ENCODE measurements at places on chromosomes 12 and 14.

DNA sequence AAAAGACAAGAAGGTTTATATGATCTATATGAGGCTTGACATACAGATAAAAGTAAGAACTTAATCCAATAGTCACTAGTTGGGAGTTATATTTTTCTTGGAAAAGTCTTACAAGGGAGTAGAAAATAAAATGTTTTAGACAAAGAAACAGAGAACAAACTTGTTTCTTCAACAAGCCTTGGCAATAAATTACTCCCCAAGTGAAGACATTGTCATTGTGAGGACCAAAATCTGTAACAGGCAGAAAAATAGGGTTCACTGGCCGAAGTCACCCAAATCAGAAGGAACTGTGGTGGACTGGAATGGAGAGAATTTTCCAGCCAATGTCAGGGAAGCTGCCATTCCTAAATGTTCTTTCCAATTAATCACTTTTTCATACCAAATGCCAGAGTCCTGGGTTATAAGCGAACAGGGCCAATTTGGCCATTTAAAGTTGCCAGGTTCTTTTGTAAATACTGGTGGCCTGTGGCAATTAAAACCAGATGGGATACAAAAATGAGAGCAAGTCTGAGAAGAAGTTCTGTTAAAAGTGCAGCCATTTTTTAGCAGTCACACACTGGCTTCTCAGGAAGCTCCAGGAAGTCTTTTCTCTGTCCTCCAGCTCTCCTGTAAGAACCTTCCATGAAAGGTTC is 117.3 kb upstream of the OVCH1 start:
- no peak for DNase-seq

DNA sequence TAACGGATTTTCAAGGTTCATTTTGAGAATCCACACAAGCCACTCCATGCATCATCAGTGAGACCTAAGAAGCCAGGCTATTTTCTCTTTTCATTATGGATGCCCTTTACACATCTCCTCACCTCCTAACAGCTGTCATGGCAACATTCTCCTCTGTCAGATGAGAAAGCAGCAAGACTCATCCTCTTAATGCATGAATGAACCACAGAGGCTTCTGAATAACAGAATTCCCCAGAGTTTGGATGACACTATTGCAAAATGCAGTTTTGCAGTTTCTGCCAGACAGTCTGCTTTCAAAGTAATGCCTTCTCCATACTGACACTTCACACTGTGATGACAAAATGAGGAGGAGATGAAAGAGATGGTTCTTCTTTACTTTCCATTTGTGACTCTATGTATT is 286.7 kb upstream of the GRIP1 start:
- no peak for DNase-seq

- DNase-seq: peak; percentile 23
These were observed 113.8 kb upstream of the G2E3 start for GRCh38 chr14:30445011-30445793.

DNA sequence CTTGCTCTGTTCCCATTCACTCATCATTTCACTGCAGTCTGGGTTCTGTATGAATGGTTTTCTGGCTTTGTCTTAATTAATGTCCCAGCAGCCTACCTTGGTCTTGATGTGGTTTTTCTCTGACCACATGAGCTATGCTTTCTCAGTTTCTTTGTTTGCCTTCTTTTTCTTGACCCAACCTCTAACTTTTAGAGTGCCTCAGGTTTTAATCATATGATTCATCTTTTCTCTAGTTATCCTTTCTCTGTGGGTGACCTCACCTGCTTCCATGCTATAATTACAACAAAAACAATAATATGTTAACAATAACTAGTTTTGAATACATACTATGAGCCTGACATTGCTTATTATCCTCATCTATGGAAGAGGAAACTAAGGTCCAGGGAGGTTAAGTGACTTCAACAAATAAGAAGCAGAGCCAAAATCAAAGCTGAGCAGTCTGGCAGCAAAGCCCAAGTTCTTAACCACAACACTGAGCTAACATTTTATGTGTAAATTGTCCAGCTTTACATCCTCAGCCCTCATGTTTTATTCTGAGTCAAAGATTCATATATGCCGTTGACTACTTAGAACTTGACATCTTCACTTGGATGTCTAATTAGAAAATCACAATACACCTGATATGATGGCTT is 4.7 kb upstream of the EPYC start:
- DNase-seq: no peak

DNA sequence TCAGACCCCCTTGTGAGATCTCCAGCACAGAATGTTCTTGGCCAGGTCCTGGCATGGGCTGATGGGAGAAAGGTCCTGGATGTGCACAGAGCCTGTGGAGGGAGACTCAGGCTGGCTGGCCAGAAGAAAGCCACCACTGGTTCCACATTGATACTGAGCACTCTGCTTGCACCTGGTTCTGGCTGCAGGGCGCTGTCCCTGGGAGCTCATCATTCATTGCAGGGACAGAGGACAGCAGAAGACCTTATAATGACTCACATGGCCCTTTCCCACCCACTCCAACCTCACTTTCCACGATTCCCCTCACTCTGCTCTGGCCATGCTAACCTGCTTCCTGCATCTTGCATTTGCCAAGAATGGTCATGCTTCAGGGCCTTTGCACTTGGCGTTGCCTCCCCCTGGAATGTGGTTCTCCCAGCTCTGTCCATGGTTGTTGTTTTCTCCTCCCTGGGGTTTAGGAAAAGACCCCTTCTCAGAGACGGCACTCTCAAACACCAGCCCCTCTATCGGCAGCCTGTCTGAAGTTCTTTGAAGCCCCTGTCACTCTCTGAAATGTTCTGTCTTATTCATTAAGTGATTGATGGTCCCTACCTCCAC is 10.3 kb downstream of the KRT7 start:
- DNase-seq: peak; percentile 29

- no peak for DNase-seq
These were observed 25.4 kb downstream of the BCL11B start for GRCh38 chr14:99246536-99247097.

DNA sequence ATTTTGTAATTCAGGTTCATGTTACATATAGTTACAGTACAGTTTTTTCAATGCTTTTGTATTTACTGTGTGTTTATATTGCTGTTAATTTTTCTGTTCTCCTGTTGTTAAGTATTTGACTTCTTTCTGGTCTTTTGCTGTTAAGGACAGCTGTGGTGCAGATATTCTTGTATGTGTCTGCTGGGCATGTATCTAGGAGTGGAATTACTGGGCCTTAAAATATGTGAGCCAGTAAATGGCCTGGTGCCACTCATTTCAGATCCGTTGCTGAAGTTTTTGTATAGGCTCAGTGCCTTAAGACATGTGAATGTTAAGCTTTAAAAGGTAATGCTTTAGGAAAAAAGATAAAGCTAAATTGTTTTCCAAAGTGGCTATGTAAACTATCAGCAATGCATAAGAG is 87.3 kb downstream of the TTLL5 start:
- DNase-seq: no peak

DNA sequence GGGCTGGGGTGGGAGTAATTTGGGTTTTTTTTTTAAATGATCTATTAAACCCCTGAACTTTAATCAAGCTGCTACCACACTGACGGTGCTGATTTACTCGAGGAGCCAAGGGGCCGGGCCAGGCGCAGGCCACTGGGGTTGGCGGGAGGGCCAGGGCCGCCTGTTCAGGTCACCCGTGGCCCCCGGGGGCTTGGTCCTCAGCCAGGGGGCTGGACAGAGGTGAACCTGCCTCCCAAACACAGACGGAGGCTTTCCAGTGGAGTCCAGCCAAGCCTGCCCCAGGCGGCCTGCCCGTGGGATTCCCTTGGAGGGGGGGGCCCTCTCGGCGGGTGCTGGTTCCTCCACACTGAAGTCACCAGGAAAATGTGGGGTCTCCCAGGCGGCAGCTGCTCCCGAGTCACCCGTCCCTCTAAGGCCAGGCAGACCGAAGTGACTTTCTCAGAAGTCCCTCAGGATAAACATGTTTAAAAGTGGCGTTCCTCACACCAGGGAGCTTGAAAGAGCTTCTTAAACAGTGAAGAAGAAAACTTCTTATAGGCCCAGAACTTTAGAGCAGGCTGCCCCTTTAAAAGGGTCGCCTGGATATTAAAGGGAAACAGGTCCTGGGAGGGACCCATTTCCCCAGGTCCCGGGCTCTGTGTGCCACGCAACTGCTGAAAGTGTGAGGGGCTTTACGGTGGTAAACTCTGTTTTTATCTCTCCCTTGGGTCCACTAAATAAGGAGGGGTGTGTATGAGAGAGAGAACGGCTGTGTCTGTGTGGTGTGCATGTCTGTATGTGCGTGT is 167.2 kb upstream of the GSC start:
- DNase-seq: no peak

DNA sequence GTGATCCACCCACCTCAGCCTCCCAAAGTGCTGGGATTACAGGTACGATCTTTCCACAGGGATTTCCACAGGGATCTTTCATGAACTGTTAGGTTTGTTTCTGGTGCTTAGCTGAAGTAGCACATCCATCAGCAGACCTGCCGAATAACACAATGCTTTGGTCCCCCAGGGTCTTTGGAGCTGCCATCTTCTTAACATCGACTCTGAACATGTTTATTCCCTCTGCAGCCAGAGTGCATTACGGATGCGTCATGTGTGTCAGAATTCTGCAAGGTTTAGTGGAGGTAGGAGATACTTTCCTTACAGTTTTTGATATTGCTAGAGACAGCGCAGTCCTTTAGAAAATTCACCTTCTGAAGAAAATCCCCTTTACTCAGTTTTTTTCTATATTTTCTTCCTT is 36.3 kb downstream of the SLC17A8 start:
- DNase-seq: no peak

GRCh38 chr12:108567406-108568337 is 5.3 kb downstream of the ISCU start:
- no peak for DNase-seq

DNA sequence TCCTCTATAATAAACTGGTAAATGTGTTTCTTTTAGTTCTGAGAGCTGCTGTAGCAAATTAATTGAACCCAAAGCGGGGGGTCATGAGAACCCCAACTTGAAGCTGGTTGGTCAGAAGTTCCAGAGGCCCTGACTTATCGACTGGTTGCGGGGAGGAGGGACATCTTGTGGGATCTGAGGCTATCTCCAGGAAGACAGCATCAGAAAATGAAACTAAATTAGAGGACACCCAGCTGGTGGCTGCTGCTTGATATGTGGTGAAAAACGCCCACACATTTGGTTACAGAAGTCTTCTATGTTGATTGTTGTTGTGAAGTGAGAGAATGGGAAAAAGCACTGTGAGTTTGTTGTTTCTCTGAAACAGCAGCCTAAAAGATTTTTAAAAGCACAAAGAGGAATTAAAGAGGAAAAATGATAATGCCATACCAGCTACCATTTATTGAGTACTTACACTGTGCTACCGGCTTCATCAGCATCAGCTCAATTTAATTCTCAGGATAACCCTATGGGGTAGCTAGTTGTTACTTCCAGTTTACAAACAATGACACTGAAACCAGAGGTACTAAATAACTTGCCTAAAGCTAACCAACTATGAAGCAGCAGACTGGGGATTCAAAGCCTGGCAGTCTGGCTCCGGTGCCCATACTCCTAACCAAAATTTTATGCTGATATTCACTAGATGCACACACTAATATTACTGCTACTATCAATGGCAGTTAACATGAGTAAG is 24.3 kb downstream of the DDX24 start:
- no peak for DNase-seq

DNA sequence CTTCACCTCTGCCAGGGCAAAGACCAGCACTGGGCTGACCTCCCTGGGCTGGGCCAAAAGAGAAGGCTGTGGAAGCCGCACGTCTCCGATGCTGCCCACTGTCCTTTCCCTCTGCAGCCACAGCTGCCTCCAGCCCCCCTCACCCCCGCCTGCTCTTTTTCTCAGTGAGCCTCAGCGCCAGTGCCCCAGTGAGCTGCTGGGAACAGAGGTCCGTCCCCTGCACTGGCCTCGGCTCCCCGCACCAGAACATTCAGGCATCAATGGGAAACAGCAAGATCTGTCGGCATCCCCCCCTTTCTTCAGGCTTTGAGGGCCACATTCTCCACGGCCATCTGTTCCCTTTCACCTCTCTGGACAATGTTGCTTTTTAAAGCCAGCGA is 398.1 kb downstream of the ZFP36L1 start:
- DNase-seq: no peak

GRCh38 chr12:46470036-46470627 is 97.6 kb upstream of the SLC38A2 start:
- no peak for DNase-seq

GRCh38 chr14:88104710-88105109 is 99.8 kb downstream of the GPR65 start:
- no peak for DNase-seq

DNA sequence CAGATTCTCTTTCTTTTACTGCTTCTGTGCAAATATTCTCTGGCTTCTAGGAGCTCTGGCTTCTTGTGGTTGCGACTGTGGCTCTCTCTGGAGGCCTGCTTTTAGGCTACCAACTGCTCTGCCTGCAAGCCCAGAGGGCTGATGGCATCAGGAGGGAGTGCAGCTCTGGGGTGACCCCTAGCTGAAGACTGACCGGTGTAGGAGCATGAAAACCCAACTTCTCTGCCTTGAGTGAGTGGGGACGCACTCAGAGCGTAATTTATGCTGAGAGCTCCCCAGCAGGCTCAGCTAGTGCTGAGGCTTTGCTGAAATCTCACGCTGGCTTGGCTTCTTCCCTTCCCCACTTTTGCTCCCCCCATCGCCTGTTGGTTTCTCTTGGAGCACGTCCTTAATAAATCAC is 29.9 kb upstream of the RBM19 start:
- no peak for DNase-seq

GRCh38 chr12:94609917-94610443 is 40.4 kb downstream of the TMCC3 start:
- no peak for DNase-seq

- no peak for DNase-seq
These were observed 227.3 kb downstream of the DPF3 start for GRCh38 chr14:72666610-72667009.

GRCh38 chr14:75705014-75705413 is 44.0 kb downstream of the TTLL5 start:
- DNase-seq: no peak

GRCh38 chr12:13103391-13104033 is at the start of gene GSG1:
Gene GSG1 (minus strand): TSS chr12:13103667. CDS start chr12:13103512, 155 bp downstream.
- no peak for DNase-seq

DNA sequence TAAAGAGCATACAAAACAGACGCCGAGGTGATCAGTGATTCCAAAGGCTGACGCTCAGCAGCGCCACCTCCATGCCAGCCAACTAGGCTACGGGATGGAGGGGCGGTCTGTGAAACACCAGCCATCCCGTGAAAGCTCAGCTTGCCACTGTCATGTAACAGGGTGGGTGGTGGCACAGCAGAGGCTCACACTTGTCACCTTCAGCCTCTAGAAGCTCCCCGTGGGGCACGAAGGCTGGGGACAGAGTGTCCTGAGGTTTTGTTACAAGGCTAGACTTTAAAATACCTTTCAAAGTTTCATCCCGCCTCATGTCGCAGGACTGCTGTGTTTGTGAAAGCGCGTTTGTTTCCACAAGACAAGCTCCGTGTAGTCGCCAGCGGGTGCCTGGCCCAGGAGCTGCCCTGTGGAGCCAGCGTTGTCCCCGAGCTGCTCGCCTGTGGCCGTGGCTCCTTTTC is 20.7 kb downstream of the XRCC3 start:
- DNase-seq: no peak

DNA sequence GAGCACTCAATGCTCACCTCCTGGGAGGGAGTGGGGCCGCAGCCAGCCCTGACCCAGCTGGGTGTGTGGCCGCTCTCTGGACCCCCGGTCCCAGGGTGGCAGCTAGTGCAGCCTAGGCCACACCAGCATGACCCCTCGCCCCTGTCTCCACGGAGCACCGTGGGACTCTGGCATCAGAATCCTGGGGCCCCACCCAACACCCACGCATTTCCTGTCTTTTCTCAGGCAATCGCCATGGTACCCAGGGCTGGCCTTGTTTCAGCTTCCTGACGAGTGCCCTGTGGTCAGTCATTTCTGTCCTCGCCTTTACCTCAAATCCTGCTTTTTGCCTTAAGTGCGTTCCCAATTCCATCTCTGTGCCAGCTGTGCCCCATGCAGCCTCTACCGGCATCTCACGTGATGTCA is 15.9 kb downstream of the PACS2 start:
- no peak for DNase-seq

GRCh38 chr12:74985986-74986319 is 223.7 kb downstream of the KCNC2 start:
- DNase-seq: no peak

All from NCI-H2081 (cell line).